WTC11 (cell line): ENCODE measurements at places on chromosomes 3 and 15.

DNA sequence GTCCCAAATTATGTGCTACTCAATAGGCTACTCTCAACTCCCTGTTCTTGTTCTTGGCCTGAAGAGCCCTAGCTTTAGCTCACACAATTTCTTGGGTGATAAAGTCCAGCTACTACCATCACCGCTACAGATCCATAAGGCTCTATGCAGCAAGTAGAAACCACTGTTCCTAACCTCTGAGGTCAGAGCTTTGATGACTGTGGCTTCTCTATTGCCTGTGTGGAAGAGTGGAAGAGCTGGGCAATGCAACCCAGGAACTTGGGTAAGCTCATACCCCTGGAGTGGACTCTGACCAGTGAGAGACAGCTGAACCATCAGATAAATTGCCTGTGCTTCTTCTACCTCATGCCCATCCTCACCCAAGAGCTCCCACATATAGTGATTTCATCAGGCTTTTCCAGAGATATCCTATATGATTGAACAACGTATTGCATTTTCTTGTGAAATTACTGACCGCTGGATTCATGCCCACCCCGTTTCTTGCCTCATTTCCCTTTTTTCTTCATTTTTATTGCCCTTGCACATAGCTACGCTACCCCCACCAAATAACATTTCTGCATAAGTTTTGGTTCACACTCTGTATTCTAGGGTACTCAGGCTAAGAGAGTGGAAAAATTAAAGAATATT, 172.3 kb upstream of the MBNL1 start:
- no peak for DNase-seq

GRCh38 chr15:62582580-62582979, 417.5 kb upstream of the C2CD4B start:
- DNase-seq, result no peak

- DNase-seq, result peak; percentile 44
Observed at GRCh38 chr15:27767918-27768640, 331.0 kb downstream of the OCA2 start.

- DNase-seq, result no peak
Observed at GRCh38 chr3:72630969-72631344, 217.3 kb downstream of the SHQ1 start.

DNA sequence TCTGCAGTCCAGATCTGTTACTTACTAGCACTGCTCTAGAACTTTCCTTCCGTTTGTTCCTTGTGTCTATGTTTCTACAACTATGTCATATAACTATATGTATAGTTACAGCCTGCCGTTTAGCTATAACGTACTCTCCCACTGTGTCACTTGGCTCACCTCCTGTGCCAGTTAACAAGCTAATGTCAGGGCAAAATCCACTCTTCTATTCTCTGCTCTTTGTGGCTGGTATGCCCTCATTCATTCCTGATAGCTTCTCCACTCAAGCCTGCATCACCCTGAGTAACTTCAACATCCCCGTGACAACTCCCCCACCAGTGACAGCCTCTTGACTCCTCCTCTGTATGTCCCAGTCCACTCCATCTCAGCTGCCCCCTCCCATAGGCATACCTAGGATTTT, 229.2 kb downstream of the TJP1 start:
- no peak for DNase-seq

DNA sequence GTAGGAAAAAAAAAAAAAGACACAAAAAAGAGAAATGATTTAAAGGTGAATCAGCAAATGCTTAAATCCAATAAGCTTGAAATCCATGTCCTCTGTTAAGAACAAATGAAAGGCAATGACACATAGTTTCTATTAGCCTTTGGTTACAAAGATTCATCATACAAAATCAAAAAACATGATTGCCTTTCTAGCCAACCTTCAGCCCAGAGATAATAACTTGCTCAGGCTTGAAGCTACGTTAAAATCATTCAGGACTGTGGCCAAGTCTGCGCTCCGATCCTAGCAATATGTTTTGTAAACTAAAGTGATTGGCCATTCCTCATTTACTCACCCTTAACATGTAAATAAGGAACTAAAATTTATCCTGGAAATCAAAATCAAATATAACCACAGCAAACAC, 556.7 kb downstream of the FGF12 start:
- no peak for DNase-seq

DNA sequence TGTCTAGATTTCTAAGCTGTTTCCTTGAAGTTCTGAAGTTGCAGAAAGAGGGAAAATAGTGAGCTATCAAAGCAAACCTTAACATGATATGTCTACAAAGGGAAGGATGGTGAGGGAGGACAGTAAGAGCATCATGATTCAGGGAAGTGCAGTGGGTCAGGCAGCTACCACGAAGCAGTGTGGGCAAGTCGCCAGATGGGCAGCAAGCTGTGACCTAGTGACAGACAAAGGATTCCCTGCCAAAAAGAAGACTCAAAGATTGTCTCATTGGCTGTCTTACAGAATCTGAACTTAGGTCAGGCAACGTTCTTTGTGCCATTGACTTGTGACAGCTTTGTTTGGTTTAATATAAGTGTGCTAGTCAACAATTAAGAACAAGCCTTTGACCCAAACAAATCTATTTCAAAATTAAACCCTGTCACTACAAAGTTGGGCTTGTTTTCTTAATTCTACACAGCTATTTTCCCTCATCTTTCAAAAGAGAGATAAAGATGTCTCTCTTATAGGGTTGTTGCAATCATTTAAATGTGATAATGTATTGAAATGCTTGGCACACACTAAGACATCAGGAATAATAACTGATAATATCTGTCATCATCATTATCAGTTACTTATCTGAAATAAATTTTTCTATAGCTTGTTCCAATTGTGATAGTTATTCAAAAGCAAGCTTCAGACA, 153.3 kb downstream of the ECT2 start:
- no peak for DNase-seq

- no peak for DNase-seq
Observed at GRCh38 chr15:39427705-39428104, 153.2 kb upstream of the THBS1 start.

DNA sequence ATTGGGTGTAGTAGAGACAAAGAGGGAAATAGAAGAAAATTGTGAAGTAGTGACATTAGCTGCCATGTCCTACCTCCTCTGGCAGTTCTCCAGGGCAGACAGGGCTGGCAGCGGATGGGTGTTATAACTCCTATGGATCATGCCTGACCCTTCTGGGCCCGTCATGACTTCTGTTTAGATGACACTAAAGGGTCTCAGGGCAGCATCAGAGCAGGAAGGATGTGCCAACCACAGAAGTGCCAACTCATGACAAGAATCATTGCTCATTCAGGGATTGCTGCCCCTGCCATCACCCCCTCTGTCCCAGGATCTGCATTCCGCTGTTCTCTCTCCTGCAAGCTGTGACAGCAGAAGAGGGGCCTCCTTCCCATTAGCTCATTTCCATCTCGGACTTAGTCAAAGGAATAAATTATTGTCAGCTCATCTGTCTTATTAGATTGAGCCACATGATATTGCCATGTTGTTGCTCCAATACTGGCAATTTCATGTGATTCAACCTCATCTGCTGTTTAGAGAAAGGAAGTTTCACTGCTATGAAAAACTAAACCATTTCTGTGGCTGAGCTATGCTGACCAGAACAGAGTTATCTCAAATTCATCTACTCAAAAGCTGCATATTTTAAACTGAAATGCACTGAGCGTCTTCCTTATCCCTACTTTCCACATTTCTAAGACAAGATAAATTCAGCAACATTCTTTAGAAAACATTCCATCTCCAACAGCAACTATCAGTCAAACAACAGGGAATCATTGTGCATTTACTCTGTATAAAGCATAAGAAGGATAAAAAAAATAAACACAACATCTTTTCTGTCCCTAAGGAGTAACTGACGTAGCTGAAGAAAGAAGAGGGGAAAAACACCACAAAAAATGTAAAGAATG, 271.6 kb downstream of the FHIT start:
- DNase-seq, result no peak

DNA sequence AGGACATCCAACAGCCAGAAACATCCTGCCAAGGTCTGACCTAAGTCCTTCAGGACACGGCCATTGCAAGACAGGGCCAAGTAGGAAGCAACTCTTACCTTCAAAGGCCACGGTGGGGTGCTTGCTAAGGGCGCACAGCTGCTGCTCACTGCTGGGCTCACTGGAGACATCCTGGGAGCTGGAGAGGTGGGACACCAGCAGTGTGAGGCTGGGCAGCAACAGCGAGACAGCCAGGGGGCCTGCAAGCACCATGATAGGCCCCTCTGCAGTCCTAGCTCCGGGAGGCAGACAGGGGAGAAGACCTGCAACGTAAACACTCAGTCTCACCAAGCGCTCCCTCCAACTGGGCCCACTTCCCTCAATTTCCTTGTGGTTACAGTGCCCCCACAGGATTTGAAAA, 79.2 kb downstream of the SEMA5B start:
- DNase-seq, result peak; percentile 37

GRCh38 chr3:149771652-149772271, 19.5 kb upstream of the COMMD2 start:
- peak; percentile 74 for DNase-seq
